ENCODE measurements at places on chromosomes 7 and 10. TPM values are rescaled to one million over a fixed set of nuclear protein-coding genes. Genes with fewer than 3 reads are reported as not detected.

Gene CALML3
- not detected for total RNA-seq

Gene HELLS
- total RNA-seq, result 0.49 TPM

DNA sequence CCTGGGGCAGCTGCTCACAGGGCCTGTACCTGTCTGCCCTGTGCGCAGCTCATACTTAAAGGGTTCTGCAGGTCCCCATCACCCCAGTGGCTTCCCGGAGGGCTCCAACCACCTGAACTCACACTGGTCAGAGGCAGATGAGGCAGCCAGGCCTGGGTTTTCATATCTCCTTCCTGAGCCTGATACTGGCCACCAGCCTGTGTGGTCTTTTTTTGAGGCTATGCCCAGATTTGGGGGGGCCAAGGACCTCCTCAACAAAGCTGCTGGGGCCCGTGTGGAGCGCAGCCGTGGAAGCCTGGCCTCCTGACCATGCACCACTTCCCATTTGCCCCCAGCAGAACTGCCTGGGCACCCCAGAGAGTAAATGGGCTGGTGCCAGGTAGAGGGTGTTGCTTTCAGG is 25.7 kb downstream of the PNLIPRP2 start:
- DNase-seq, result no peak

- DNase-seq, result no peak
Measured at GRCh38 chr7:23012186-23012585, 1.7 kb downstream of the HYCC1 start.

Gene NPY4R
- not detected for total RNA-seq

Gene BMPER
- 1.3 TPM for total RNA-seq

DNA sequence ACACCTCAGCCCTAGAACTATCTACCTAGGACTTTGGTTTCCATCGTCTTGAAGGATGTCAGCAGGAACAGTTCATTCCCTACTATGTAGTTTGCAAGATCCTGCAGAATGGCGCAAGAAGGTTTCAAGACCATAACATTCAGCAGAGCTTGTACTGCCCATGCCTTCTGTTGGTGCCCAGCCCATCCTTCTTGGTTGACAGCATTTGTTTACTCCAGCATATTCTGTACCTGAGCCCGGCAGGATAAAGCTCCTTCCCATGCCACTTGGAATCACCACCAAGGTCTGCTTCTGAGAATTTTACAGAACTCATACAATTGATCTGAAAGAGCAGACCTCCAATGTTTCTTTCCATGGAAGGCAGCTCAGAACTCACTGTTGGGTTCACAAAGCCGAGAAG is 150.8 kb downstream of the ARID5B start:
- no peak for DNase-seq

- DNase-seq, result no peak
Measured at GRCh38 chr7:104242638-104243037, 34.8 kb upstream of the ORC5 start.

DNA sequence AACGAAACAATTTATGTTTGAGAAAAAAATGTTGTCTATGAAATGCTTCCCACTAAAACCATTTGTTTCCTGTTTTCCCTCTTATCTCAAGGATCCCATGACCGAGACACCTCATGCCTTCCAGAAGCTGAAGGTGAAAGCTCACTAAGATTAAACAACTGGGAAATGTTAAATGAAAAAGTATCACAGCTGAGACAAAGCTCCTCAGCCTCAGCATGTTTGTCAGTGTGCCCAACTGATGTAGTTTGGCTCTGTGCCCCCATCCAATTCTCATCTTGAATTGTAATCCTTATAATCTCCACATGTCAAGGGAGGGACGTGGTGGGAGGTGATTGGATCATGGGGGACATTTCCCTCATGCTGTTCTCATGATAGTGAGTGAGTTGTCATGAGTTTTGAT is 327.3 kb downstream of the HTR7 start:
- no peak for DNase-seq

- DNase-seq, result no peak
Measured at GRCh38 chr7:38886265-38886664, 22.7 kb downstream of the VPS41 start.

Data from heart right ventricle (tissue), 16 donors.